ENCODE measurements at places on chromosomes 4 and X.

- no peak for DNase-seq
Measured at GRCh38 chr4:158821228-158821971, 52.6 kb downstream of the FNIP2 start.

GRCh38 chrX:46577221-46578005 lies 3.8 kb downstream of the CHST7 start:
- no peak for DNase-seq

GRCh38 chr4:151407466-151408379 lies 1.3 kb upstream of the FHIP1A start:
- DNase-seq: no peak

GRCh38 chr4:28225050-28225449 lies 1364.4 kb downstream of the STIM2 start:
- DNase-seq: no peak

- DNase-seq: no peak
Measured at GRCh38 chr4:94690851-94691254, 66.9 kb upstream of the BMPR1B start.

DNA sequence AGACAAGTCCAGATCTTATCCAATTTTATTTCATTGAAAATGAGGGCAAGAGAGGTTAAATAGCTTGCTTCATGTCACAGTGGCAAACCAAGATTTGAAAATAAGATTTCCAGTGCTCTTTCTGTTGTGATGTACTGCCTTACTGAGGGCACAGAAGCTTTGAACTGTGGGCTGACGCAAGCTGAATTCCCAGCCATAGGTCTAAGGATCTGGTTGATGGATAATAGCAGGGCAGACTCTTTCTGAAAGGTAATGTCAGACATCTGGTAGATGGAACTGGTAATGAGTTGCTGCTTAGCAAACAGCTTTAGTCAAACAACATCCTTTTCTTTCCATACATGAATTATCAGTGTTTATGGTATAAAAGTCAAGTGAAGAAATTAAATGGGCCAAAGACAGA lies 193.9 kb upstream of the RASGEF1B start:
- DNase-seq: no peak

- DNase-seq: no peak
Measured at GRCh38 chr4:98203332-98204235, 57.6 kb upstream of the RAP1GDS1 start.

DNA sequence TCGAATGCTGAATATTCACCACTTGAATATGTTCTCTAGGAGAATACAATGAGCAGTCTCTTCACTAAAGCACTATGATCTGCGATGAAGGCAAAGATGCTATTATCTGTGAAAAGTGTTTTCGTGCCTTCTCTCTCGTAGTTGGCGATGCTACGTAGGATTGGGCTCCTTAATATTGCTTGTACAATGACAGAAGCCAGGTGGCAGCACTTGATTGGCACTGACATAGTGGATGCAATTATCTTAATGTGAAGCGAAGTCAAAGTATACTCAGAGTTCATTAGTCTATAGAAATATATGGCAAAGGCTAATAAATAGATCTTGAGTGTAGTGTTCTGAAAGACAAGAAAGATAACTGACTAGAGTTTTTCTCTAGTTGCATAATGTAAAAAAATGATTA lies 1135.7 kb upstream of the AGA start:
- no peak for DNase-seq

DNA sequence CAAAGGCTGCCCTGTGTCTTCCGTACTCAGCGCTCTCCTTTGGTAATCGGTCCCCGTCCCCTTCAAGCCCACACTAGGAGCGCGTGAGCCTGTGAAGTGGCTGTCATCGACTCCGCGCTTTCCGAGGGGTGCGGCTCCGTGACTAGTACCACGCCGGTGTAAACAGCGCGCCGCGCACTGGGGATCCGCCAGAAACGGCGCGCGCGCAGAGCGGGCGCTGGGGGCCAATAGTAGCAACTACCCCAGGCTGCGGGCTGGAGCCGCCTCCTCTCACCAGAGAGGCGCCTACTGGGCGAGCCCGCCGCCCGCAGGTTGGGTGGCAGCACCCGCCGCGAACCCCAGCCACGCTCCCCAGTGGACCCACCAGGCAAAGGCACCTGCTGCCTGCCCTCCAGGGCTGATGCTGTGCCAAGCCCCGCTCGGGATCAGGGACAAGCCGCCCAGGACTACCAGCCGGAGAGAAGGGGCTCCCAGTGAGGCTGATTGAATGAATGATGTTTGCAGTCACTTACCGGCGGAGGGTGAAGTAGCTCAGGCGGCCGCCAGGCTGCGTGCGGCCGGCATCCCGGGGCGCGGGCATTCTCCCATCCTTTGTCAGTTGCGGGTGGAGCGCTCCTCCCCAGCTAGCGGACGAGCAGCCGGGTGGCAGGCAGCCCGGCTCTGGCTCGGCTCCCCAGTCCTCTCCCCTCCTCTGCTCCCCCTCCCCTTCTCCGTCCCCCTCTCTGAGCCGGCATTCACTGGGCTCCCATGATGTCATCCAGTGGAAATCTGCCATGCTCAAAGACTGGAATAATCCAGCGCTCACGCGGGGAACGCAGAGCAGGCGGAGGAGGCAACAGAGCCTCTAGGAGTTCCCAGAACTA lies 370.3 kb upstream of the SMIM31 start:
- no peak for DNase-seq

DNA sequence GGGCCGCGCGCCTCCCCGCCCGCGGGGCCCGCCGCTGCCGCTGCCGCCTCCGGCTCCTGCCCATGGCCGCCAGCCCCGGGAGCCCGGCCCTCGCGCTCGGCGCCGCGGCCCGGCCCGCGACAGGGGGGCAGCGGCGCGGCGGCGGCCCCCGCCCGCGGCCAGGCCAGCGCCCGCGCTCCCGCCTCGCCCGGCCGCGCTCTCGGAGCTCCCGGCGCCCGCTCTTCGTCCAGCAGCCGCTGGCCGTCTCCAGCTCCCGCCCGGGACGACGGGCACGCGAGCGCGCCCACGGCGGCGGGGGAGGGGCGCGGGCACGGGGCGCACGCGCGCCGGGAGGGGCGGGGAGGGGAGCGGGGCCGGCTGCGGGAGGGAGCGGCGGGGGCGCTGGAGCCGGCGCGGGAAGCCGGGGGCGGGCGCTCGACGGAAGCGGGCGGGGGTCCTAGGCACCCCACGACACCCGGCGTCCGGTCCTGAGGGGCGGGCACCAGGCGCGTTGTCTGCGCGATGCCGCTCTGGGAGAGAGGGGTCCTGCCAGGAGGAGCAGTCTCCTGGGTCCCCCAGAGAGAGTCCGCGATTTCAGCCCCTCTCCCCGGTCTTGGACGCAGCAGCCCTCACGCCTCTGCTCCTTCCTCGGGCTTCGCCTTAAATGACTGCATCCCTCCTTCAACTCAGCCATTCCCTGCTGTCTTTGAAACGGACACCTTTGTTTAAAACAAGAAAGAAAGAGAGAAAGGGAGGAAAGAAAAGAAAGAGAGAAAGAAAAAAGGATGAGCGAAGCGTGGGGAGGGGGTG lies 490 bp upstream of the PDZD4 start:
- no peak for DNase-seq

- no peak for DNase-seq
Measured at GRCh38 chr4:134668237-134668636, 466.6 kb upstream of the PABPC4L start.

DNA sequence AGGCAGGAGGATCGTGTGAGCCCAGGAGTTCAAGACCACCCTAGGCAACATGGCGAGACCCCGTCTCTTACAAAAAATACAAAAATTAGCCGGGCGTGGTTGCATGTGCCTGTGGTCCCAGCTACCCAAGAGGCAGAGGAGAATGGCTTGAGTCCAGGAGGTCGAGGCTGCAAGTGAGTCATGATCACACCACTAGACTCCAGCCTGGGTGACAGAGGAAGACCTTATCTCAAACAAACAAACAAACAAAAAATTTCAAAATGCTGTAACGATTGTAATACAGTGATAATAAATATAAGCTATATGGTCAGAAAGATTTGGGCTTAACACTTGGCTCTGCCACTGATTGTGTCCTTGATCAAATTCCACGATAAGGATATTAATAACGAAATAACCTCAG lies 24.2 kb downstream of the SLC25A4 start:
- DNase-seq: no peak

DNA sequence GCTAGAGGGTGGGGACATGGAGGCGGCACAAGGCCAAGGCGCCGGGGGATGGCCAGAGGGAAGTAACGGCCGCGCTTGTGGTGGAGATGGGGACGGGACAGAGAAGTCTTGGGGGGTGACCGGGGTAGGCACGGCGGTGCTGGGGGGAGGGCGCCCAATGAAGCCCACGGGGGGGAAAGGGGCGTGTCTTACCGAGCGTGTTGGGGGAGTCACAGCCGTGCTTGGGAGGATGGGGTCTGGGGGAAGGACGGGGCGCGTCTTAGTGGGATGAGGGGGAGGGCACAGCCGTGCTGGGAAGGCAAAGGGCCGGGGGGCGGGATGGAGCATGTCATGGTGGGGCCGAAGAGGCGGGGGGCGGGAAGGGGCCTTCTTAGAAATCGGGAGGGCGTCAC lies 952 bp downstream of the ARSD start:
- no peak for DNase-seq

DNA sequence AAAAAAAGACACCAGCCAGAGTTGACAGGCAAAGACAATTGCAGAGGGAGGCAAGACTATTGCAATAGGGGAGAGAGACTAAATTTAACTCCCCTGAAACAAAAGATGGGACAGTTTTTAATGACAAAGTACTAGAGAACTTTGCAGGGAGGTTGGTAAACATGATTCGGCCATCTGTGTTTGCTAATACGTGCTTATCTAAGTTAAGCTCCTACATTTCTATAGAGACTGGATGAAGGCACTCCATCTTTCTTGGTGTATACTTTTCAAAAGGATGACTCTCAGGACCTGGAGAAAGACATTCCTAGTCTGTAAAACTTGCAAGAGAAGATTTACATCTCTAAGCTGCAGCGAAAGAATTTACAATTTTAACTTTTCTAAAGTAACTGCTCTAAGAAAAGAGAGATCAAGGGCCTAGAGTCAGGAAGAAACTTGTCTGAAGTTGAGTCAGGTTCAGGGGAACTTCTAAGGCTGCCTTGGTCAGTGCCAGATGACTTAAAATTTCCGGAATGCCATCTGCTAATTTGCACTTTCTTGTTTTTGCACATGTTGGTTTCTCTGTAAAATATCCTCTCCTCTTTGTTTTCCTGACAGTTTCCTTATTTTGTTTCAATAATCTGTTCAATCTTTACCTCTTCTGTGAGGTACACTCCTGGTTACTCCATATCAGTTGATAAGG lies 10.6 kb downstream of the ADAM29 start:
- DNase-seq: no peak

GRCh38 chr4:105619188-105619931 lies 66.9 kb downstream of the ARHGEF38 start:
- peak; percentile 90 for DNase-seq

- DNase-seq: peak; percentile 31
Measured at GRCh38 chrX:74015379-74016019, 288.5 kb upstream of the ZCCHC13 start.

GRCh38 chrX:37873220-37873619 lies 25.8 kb upstream of the DYNLT3 start:
- DNase-seq: no peak

DNA sequence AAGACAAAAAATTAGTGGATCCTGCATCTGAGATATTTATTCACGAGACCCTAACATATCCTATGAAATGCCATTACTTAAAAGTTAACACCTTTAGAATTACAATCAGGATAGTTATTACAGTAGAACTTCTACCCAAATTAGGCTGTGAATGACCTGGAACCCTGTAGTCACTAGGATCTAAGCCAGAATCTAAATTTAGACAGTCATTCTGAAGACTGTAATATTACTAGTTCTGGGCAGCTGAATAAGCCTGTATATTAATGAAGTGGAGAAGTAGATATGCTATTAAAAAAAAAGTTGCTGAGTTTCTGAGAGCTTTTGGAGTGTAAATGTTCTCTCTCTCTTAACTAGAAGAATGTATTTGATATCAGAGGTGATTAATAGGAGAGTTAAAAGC lies 67.0 kb downstream of the FAM13A start:
- no peak for DNase-seq

GRCh38 chrX:99445336-99445735 lies 964.7 kb downstream of the PCDH19 start:
- DNase-seq: no peak

DNA sequence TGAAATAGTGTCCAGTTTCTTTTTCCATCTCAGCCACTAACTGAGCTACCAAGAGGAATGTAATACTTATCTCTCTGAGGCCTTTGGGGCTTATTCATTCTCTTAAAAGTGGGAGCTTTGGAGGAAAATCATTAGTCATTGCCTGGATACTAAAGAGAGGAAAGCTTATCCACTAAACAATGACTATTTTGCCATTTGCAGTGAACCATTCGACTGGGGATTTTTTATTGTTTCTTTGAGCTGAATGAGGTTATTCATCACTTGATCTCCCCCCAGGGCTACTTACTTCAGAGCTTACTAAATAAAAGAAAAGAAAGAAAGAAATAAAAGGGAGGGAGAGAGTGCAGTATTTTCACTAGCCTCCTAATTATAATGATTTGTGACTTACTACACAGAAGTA lies 1329.5 kb upstream of the TENM3 start:
- DNase-seq: no peak

DNA sequence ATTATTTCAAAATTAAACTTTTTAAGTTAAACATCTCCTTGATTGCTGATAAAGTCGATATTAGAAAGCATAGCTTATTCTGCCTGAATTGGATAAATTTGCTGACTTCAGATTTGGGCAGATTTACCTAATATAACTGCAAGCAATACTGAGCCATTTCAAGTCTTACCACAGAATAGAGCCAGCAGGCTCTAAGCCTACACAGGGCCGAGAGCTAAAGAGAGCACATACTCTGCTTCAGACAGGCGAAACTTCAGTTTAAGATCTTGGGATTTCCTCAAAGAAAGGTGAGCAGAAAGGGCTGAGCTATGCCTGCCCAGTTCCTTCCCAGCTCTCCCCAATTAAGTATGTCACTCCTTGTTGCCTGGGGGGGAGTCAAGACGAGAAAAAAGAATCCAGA lies 240.6 kb upstream of the NOCT start:
- DNase-seq: no peak

GRCh38 chr4:36053930-36054329 lies 190.4 kb downstream of the ARAP2 start:
- no peak for DNase-seq

- DNase-seq: no peak
Measured at GRCh38 chr4:137390707-137391106, 141.6 kb downstream of the PCDH18 start.
